ENCODE measurements at places on chromosomes 11 and 22.

- DNase-seq: no peak
These were observed 21.3 kb downstream of the OR10A6 start for GRCh38 chr11:7909585-7910285.

- DNase-seq: no peak
These were observed 161.0 kb upstream of the SORL1-AS1 start for GRCh38 chr11:121613724-121614123.

DNA sequence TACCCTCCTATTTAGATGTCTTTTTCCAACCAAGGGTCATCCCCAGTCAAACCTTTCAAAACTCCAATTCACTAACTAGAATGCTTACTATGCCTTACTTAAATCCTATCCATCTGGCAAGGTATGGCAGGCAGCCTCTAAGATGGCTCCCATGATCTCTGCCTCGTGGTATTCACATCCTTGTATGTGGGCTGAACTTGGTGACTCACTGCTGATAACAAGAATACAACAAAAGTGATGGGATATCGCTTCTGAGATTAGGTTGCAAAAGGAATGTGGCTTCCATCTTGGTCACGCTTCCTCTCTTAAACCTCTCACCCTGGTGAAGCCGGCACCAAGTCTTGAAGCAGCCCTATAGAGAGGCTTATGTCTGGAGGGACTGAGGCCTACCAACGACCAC lies 29.6 kb upstream of the UPB1 start:
- DNase-seq: no peak

GRCh38 chr22:37175414-37176281 lies 12.4 kb downstream of the C1QTNF6 start:
- no peak for DNase-seq

DNA sequence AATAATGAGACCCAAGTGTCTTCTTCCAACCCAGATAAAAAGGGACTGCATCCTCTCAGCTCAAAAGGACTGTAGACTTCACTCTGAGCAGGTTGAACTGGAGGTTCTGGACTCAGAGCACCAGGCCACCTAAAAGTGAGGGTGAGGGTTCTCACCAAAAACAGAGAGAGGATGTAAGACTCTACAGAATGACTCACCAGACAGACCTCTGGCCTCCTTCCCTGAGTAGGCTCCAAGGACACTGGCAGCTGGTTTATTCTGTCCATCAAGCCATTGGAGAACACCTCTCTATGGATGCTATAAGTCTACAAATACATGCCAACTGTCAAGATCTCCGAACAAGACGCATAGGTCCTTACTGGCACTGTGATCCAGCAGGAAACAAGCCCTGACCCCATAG lies 27.2 kb downstream of the FEZ1 start:
- DNase-seq: no peak

DNA sequence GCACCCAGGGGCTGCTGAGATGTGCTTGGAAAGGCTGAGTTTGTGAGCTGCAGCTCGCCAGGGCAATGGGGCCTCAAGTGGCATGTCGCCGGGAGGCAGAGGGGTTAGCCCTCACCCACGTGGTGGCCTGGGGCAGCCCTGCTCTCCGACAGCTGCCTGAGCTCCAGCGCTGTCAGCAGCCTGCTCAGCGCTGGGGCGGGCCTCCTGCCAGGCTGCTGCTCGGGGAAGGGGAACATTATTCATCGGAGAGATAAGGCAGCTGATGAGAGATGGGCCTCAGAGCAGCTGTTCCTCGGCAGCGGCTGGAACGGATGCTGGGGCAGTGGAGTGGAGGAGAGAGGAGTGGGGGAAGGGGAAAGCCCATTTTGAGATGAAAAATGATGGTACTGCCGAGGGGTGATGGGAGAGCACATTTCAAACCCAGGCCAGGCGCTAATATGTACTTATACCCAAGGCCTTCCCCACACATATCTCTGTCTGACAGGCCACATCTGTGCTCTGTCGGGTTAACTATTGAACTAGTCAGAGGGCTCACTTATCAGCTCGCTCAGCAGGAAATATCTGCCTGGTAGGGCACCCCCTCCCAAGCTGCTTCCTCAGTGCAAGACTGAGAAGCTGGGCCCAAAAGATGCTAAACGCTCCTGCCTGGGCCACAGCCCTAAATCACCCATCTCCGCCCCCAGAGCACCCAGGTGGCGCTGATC lies 79.5 kb downstream of the TIMP3 start:
- DNase-seq: no peak

- no peak for DNase-seq
These were observed 16.2 kb downstream of the SLC37A2 start for GRCh38 chr11:125079151-125079877.

DNA sequence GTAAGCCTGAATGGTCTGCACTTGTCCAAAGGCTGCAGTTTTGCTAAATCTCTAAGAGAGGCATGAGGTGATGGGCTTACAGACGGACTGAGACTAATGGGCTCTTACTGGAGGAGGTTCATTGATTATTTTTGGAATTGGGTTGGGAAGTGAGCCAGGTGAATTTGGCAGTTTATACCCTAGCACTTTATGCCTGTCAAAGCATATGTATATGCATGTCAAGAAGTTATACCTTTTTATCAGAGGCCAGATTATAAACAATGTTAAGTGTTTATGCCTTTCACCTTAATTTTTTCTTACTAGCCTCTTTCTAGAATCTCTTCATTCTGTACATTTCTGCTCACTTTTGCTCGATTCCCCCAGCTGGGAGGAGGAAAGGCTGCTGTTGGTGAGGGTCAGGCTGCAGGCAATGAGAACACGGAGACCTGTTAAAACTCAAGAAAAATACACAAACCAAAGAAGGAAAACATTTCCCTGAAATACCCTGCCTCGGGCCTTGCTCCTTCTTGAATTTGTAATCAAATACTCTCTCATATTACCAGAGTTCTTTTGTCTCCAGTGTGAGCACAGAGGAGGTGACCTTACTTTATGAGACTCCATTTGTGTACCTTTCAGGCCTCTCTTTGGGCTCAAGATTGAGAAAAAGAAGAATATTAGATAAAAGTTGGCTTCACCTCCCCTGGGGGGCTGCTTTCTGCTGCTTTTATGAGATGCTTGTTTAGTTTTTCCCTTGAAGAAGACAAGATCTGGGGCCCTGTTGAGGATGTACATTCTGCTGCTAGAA lies 19.6 kb downstream of the NAT10 start:
- no peak for DNase-seq

DNA sequence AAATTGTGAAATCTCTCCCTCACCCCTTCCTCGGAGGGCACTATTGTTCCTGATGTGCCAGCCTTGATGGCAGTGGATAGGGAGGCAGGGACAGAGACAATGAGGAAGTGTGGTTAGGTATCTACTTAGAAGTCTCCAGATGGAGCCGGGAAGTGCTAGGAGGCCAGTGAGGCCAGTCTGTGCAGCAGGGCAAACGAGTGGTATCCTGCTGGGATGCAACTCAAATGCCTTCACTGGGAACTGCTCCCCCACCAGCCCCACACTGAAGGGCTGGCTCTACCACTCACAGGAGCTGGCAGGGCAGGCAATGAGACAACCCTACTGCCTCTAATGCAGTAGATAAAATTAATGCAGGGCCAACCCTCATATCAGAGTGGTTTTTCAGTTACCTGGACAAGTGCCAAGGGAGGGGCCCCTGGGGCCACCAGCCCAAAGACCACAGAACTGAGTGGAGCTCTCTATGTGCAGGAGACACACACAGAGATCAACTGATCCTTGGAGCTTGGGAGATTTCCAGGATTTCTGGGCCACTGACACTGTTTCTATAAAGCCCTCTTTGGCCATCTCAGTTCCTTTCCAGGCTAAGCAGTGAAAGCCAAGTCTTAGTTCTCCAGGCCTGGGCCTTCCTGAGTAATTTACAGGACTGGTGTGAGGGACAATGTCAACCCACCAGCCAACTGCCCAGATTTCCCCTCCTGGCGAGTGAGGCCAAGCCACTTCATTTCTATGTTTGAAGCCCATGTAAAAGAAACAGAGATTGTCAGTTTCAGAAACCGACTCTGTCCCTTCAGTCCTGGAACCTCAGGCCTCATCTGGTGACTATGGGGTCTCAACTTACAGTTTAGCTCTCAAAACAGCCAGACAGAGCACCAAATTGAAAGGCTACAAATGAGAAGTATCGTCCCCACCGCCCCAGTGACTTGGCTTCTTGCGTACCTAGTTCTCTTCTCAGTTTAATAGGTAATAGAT lies 4.1 kb downstream of the MIF start:
- no peak for DNase-seq

Data from activated CD4-positive, CD25-positive, alpha-beta regulatory T cell treated with anti-CD3 and anti-CD28 coated beads, Interleukin-2, amount 50 U/mL, for 72 hours (primary cell).